ENCODE measurements at places on chromosomes 1 and 21. TPM values are rescaled to one million over a fixed set of nuclear protein-coding genes. Genes with fewer than 3 reads are reported as not detected.

- no peak for DNase-seq
Observed at GRCh38 chr1:77473690-77474089, 191.9 kb downstream of the AK5 start.

- no peak for DNase-seq
Observed at GRCh38 chr1:181816608-181817007, 244.9 kb downstream of the ZNF648 start.

- no peak for DNase-seq
Observed at GRCh38 chr1:208240662-208241355, 3.4 kb downstream of the PLXNA2 start.

DNA sequence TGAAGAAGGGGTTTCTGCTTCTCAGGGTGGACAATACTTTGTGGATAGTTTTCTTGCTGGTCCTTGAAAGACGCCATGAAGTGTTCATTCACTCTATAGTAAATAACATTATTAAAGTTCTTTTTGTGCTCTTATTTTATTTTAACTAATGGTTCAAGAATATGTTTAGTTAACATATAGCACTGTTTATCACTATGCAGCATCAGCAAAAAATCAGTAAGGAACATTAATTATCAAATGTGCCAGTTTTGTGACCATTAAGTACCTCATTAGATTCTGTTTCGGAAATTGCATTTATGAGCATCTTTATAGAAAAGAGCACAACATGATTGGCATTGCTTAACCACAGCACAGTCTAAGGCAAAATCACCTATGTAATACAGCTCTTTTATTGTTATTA is 385.6 kb downstream of the LMO4 start:
- no peak for DNase-seq

DNA sequence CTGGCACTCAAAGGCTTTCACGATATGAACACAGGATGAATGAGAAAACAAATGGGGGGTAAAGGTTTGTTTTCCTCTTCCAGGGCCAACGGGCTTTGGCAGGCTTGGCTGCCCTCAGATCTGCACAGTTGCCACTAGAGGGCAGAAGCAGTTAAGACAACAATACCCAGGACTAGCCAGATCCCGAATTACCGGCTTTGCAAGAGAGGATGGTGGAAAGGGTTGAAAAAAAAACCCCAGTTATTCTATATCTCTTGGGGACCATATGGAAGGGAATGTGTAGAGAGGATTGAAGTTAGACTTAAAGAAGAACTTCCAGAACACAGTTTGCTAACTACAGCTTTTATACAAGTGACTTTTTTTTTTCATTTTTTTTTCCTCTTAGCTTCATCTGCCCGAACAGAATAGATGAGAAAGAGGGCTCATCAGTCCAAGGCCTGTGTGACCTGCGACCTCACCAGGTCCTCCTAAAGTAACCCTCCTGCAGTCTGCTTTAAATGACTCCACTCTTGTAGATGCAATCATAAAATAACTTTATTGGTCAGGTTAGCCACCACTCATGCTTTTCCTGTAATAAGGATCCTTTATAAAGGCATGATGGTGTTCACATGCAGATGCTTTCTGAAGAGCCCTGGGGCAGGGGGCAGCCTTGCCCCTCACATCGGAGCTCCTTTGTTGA is 10.7 kb downstream of the FMOD start:
- peak; percentile 82 for DNase-seq

DNA sequence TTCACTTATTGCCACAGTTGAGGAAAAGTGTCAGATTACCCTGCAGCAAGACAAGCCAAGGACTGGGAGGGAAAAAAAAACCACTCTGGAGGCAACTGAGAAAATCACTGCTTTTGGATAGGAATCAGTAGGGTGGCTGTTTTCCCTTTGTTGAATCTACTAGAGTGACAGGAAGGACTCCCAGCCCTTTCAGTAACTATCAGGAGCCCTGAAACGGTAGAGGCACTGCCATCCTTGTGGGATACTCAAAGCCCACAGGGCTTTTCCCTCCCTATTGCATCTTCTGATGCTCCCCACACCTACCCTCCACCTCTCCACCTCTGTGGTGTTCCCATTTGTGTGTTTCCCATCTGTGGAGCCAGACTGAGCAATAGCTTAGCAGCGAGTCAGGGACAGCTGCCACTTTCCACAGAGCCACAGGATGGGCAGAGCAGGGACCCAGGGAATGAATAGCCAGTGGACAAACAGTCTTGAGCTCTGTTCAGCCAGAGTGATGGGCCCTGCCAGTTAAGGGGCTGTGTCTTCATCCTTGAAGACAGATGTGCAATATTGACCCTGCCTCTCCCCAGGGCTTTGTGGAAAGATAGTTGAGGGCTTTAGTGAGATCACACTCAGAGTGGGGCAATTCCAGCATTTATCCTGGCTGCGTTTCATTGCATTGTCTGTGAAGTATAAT is 13.9 kb downstream of the UBIAD1 start:
- no peak for DNase-seq

DNA sequence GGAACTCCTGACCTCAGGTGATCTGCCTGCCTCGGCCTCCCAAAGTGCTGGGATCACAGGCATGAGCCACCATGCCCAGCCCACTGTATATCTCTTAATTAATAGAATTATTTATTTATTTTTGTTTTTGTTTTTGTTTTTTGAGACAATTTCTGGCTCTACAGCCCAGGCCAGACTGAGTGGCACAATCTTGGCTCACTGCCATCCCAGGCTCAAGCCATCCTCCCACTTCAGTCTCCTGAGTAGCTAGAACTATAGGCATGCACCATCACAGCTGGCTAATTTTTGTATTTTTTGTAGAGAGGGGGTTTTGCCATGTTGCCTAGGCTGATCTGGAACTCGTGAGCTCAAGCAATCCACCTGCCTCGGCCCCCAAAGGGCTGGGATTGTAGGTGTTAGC is 15.7 kb upstream of the WDTC1 start:
- DNase-seq, result no peak

- DNase-seq, result no peak
Observed at GRCh38 chr1:101154547-101154946, 82.3 kb upstream of the S1PR1 start.

DNA sequence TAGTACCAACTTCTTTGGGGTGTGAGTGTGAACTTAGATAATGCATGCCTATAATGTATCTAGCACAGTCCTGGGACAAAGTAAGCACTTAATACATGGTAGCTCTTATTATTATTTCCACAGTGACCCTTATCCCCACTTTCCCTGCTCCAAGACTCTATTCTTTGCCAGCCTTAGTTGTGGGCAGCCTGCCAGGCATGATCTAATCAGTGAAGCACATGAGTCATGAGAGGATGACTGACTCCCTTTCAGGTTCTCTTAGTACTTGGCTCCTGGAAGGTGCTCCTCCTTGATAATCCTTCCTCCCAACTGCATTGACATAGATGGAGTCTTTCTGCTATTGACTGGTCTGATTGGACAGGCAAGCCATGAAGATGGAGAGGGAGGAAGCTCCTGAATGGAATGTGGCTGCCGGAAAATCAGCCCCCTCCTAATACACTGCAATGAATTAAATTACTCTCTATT is 17.4 kb upstream of the GNG12 start:
- peak; percentile 57 for DNase-seq

DNA sequence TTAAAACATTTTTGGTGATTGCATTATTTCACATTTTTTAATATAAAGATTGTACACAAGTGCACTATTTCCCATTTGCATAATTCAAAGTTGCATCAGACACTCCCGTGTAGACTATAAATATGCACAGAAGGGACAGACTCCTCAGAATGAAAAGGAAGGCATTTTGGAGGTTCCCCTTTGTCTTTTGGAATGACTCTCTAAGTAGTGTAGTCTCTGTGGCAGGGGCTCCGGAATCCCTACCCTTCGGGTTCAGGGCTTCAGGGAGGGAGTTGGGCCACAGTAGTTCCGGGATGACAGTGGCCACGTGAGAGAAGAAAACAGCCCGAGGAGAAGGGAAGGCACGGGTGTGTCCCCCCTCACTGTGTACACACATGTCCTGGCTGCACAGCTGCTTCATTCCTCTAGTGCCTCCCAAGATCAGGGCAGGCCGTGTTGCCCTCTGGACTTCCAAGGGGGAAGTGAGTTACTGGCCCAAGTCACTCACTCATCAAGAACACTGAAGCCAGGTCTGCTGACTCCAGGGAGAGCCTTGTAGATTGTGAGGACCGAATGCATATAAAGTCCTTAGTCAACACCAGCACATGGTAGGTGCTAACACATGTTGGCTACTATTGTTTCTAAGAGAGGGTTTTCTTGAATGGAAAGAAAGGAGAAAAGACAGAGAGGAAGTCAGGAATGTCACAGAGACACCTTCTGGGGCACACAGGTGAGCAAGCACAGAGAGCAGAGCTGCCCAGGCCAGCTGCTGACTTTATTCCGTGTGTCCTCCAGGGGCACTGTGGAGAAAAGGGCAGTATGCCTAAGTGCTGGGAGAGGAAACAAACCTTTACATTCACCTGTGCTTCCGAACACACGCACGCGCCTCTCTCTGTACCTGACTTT is 39.8 kb downstream of the LHX4 start:
- no peak for DNase-seq

GRCh38 chr1:219310181-219310728 is 136.6 kb downstream of the LYPLAL1 start:
- DNase-seq, result no peak

DNA sequence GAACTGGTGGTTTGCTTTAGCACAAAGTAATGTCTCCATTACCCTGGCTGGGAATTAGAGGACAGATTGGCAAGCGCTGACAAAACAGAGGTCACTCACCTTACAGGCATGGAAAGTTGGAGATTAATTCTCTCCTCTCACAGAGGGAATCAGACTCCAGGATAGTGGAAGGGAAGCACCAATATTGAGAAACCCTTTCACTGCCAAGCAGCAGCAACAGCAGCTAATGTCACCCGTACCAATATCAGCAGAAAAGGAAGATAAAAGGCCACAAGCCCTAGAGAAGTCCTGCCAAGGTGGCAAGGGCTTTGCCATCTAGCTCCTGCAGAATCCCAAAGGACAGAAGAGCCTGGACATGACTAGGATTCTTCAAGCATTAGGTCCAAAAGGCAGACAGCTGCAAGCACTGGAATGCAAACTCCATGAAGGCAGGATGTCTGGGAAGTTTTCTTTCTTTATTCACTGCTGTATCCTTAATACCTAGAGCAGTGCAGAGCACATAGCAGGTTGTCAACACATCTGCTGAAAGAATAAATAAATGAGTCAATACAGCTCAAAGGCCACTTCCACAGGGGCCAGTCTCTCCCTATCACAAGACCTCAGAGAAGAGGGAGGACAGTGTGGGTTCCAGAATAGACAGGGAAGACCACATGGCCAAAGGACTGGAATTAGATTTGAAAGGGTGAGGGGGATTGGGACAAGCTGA is 57.2 kb downstream of the ERI3 start:
- peak; percentile 64 for DNase-seq

DNA sequence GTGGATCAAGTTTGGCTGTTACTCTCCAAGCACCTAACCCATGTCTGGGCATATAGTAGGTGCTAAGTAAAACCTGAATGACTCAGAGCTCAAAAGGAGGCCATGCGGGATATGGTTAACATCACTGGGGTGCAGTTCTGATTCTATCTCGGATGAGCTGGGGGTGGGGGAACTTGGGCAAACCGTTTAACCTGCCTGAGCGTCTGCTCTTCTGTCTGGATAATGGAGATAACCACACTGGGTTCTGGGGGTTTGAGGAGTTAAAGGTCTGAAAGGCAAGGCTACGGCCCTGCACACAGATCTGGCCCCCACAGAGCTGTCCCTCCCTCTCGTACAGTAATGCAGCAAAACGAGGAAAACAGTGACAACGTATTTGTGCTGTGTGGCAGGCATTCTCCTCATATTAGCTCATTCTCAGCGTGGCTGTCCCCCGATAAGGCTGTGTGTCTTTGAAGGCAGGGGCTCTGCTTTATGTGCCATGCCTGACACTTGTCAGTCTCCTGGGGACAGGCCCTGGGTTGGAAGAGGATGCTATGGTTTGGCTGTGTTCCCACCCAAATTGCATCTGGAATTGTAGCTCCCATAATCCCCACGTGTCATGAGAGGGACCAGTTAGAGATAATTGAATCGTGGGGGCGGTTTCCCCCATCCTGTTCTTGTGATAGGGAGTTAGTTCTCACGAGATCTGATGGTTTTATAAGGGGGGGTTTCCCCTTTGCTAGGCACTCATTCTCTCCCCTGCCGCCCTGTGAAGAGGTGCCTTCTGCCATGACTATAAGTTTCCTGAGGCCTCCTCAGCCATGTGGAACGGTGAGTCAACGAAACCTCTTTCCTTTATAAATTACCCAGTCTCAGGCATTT is 6.8 kb upstream of the ALDH4A1 start:
- no peak for DNase-seq

DNA sequence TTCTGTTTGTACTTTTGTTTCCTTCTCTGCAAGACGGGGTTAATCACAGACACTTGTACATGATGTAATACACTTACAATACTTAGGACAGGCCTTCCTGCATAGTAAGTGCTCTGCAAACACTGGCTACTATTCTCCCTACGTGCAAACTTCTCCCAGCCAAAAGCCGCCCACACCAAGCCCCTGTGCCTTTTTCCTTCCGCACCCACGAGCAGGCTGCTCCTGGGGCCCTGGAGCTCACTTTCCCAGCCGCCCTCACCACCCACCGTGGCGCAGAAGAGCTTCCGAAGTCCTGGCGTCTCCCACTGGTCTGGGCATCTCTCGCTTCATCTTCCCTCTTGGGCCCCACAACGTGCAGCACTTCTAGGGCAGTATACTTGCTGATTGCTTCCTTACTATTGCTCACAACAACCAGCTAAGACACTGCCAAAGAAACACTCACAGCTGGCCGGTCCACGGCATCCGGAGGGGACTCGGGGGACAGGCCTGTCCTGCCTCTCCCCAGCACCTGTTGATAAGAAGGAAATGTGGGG is 22.5 kb upstream of the GPR157 start:
- no peak for DNase-seq

DNA sequence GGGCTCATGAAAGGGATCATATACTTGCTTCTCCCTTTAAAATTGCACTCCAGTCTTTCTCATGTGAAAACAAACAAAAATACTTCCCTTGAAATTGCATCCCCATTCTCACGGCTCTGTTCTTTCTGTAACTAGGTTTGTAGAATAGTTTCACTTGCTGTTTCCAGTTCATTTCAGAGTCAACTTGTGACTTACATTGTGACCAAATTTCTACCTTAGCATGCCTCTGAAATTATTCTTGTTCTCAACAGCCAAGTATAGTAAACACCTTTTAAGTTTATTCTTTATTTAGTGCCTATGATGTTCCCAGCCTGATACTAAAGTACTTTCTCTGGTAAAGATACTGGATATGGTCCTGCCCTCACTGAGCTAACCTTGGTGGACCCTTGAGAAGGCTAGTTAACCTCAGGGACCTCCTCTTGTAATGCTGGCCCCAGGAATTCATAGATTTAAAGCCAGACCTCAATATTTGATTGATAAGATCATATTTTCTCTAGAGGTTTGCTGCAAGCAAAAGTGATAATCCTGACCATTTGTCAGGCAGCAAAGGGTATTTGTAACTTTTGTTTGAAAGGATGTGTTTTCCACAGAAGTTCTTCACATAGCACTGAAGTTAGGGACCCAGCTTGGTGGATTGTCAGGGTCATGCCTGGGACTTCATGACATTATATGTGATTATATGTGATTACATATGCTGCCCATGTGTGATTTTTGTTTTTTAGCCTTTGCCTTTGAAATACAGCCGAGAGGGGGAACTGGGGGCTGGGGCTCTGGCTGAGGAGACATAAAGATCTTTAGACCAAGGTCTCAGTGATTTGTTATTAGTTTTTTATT is 29.6 kb downstream of the VANGL2 start:
- no peak for DNase-seq

- DNase-seq, result peak; percentile 70
Observed at GRCh38 chr1:247331525-247332214, at the start of gene ZNF496. Gene ZNF496, minus strand, starts transcription at chr1:247331867. Its CDS starts 2,289 bp downstream, at chr1:247329578.

FCAMR gene
- 0.60 TPM for total RNA-seq

CLCA4 gene
- not detected for total RNA-seq

SPRR3 gene
- not detected for total RNA-seq

SPRR2G gene
- not detected for total RNA-seq

KLHL12 gene
- 12.3 TPM for total RNA-seq

C1QA gene
- total RNA-seq, result 65.3 TPM

GPR161 gene
- 0.38 TPM for total RNA-seq

KMO gene
- 37.5 TPM for total RNA-seq

SPRR2F gene
- not detected for total RNA-seq
